KBM-7 (cell line): ENCODE measurements at places on chromosomes 6 and 20.
A peak's percentile ranks its signal among the peaks of the same experiment; 100 is the strongest.

GRCh38 chr20:4476903-4477500 is 244.7 kb upstream of the PRND start:
- DNase-seq, result no peak

GRCh38 chr6:118618676-118619377 is 32.6 kb downstream of the CEP85L start:
- peak; percentile 63 for DNase-seq

DNA sequence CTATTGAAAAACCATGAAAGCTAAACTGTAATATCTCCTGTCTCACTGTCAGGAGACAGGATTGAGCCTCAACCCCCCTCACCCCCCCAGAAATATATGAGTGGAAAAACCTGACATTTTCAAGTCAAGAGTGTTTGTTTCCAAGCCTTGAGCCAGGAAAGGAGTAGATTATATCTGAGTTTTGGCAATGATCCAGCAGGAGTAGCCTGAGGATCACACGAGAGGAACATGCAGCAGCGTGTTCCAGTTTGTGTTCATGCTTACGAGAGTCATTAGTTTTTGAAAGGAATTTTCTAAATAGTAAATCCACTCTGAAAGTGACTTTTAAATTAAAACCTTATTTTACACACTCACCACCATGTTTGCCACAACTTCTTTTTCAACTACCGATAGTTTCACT is 15.8 kb downstream of the IL22RA2 start:
- no peak for DNase-seq

DNA sequence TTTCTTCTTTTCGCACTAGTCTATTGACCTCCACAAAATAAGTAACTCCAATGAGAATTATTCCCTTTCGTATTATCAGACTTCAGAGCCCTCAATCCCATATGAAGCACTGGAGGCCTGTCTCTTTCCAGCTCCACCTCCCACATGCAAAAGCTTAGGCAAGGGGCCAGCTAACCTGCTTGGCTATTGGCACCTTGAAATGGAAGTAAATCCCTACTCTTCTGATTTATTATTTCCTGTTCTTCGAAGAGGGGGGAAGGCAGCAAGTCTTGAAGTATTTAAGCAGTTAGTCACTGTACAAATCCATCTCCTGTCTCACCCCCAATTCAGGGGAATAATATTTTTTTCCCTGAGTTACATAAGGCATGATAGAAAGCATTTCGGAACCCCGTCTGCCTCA is 577.8 kb downstream of the MAFB start:
- DNase-seq, result no peak

GRCh38 chr20:1383623-1384404 is 9.0 kb downstream of the FKBP1A start:
- no peak for DNase-seq

GRCh38 chr6:134429861-134430380 is 112.0 kb upstream of the SGK1 start:
- DNase-seq, result no peak

GRCh38 chr20:61871913-61872312 is 193.8 kb downstream of the TAF4 start:
- DNase-seq, result no peak

- no peak for DNase-seq
Observed at GRCh38 chr6:149185799-149186357, 131.6 kb upstream of the TAB2 start.

DNA sequence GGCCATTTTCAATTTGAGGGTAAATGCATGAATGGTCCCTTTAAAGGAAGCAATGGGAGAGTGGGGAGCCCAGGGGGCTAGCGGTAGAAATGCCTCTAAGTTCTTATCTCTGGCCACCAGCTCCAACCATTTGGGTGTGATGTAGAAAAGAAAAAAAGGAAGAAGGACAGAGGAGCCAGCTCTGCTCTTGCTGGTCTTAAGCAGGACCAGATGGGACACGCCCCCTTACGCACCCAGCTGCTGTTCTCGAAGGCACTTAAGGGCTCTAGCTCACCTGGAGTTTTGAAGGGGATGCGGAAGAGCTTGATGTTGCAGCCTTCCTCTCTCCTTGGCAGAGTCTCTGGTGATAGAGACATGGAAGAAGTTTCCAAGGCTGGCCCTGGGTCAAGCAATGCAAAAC is 59.5 kb upstream of the RNF144B start:
- no peak for DNase-seq

DNA sequence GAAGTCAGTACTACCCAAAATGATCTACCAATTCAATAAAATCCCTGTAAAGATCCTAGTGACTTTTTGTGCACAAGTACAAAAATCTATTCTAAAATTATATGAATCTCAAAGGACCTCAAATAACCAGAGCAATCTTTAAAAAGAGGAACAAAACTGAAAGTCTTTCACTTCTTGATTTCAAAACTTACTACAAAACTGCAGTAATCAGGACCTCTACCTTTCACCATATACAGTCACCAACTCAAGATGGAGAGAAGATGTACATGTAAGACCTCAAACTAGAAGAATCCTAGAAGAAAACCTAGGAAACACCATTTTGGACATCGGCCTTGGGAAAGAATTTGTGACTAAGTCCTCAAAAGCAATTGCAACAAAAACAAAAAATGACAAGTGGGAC is 109.5 kb upstream of the CD93 start:
- DNase-seq, result peak; percentile 14

GRCh38 chr6:67606906-67607828 is 1027.9 kb upstream of the ADGRB3 start:
- DNase-seq, result peak; percentile 36

DNA sequence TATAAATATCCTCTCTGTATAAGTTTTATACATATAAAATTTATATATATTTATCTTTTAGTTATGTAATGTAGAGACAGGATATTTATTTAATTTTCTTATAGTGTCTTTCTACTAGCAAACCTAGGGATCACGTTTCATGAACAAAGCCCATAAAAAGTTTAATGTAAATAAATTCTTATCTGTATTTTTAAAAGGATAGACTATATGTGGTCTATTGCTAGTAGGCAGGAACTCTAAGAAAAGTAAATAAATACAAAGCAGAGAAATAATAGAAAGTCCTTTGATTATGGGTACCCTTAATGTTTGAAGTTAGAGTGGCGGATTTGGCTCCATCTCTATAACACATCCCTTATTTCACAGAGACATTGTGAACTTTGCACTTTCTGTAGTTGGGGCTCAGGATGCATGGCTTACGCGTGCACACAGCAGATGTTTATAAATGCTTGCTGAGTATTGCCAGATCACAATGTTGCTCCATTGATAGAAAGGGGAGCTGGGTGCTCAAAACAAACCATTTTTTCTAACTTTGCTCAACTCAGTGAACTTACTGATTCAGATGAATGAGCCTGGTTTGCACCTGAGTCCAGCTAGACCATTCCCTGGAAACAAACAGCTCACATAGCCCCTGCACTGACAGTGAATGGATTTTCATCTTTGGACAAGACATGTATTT is 179.1 kb downstream of the SYNE1 start:
- no peak for DNase-seq

GRCh38 chr6:114342826-114343781 is at the start of gene HS3ST5:
HS3ST5 (minus strand) TSS chr6:114343023; CDS start chr6:114062845, 280,178 bp downstream.
- DNase-seq, result peak; percentile 18

DNA sequence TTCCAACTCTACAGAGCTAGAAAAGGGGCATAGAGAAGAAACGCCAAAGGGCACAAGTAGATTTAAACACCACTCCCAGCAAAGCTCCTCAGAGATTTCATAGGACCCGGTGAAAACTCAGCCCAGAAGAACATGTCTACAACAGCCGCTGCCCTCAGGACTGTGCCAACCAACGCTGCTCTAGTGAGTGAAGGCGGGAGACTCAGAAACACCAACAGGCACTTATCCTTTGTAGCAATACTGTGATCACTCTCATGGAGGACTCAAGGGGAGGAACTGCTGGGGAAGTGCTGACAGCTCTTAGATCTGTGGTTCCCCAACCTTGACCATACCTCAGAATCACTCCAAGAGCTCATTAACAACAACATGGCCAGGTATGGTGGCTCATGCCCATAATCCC is 39.5 kb downstream of the STAU1 start:
- DNase-seq, result no peak

DNA sequence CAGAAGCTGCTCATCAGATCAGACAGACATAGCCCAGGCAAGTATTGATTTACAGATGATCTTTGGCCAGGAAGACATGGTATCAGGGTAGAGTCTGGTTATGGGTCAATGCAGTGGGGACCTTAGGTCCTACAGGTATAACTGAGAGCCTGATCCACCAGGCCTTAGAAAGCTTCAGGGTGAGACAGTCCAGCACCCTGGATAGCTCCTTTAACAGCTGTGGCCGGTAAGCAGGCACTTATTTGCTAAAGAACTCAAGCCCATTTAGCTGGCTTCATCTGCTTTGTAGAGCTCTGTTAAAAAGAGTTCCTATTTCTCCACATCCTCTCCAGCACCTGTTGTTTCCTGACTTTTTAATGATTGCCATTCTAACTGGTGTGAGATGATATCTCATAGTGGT is 39.6 kb downstream of the ESR1 start:
- DNase-seq, result peak; percentile 28

- no peak for DNase-seq
Observed at GRCh38 chr6:99233219-99233618, 116.3 kb downstream of the FAXC start.

GRCh38 chr6:123658848-123659247 is 22.1 kb upstream of the TRDN start:
- DNase-seq, result no peak

DNA sequence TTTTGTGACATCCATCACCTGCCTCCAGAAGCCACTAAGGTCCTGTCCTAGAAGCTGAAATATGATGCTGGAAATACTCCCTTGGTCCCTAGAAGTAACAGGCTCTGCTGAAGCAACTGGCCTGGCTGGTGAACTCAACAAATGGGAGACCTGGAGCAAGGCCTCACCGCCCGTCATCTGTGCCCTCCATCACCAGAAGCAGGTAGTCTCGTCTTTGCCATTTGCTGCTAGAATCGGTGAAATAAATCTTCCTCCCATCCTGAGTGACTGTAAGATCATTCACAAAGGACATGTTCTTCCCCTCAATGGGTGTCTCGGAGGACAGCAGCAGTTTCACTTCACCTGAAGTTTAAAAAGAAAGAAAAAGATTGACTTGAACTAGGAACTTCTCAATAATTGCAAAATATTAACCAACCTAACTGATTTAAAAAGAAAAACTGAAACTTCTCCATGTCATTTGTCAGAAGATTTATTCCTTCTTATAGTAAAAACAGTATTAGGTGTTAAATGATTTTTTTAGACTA is 21.0 kb downstream of the CST7 start:
- DNase-seq, result no peak

- DNase-seq, result no peak
Observed at GRCh38 chr6:4575714-4576113, 200.5 kb upstream of the CDYL start.
